ENCODE measurements at places on chromosomes 16 and 17.
A peak's percentile ranks its signal among the peaks of the same experiment; 100 is the strongest.

GRCh38 chr17:35743626-35744328 lies 9.3 kb downstream of the GAS2L2 start:
- DNase-seq, result no peak

- no peak for DNase-seq
Measured at GRCh38 chr17:53135969-53136368, 686.8 kb upstream of the KIF2B start.

DNA sequence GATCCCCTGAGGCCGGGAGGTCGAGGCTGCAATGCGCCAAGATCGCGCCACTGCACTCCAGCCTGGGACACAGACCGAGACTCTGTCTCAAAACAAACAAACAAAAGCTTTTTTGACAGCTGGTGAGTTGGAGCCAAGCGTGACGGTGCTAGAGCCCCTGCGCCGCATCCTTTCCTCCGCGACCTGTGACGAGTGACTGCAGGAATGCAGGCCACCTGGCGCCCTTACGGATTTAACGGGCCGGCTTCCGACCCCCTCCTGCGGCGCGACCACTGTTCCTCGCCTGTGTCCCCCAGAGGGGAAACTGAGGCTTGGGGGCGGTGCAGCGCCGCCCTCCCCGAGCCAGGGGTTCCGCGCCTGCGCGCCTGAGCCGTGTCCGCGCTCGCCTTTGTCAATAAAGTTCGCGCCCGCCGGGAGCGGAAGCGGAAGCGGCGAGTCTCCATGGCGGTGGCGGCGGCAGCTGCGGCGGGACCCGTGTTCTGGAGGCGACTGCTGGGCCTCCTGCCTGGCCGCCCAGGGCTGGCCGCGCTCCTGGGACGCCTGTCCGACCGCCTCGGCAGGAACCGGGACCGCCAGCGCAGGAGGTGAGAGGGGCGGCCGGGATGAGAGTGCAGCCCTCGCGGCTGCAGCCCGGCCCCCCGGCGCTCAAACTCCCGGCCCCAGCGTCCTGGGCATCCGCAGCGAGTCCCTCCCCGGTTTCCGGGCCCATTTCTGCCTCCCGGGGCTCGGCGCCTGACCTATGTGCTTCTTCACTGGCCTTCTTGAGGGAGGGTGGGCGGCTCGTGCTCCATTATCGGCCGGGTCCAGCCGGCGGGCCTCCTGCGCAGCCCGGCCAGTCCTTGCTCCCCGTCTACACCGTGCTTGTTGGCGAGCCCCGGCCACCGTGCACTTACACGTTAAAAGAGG lies at the start of gene PGS1:
TSS of gene PGS1 (plus strand) at position 425 of the 906 bp plus-strand sequence. CDS start at position 442, 17 bp downstream.
- DNase-seq, result peak; percentile 75

- no peak for DNase-seq
Measured at GRCh38 chr17:76899414-76899813, 31.2 kb downstream of the MGAT5B start.

DNA sequence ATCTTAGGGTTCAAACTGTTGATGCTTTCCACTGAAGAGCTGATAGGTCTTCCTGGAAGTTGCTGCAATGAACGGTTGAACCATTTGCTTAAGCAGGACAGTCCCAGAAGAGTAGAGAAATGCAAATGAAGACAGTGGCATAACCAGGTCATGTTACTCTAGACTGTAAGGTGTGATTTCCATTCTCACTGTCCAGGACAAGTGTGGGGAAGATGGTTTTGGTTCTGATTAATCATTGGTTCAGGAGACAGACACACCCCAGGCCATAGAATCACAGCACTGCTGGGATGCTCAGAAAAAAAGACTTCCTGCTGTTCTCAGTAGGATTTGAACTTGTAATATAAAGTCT lies 34.8 kb upstream of the XYLT2 start:
- DNase-seq, result no peak

GRCh38 chr17:79219208-79219935 lies 144.7 kb downstream of the ENGASE start:
- DNase-seq, result no peak

DNA sequence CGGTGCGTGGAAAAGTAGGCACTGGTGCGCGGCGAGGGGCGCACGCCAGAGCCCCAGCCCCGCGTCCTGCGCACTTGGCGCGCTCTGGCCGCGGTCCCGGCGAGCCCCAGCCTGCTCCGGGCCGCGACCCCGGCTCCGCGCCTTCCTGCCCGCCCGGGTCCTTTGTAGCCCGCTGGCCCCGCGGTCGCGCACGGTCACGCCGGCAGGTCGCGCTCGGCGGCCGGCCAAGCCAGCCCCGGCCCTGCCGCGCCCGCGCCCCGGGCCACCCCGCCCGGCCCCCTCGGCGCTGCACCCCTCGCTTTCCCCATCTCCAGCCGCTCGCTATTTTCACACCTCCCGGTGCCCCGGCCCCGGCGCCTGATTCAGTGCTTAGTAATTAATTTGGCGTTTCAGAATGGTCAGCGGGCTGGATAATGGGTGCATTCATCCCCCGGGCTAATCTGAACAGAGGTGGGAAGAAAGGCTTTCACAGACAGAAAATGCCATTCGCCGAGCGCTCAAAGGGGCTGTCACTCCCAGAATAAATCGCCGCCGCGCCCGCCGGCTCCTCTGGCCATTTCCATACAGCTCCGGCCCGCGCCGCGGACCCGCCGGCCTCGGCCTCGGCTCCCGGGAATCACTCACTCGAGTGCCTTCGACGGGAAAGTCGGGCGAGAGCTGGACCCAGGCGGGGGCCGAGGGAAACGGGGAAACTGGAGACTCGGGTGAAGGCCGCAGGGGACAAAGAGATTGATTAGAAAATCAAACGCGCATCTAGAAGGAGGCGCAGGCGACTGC lies 17.8 kb upstream of the NTN1 start:
- no peak for DNase-seq

DNA sequence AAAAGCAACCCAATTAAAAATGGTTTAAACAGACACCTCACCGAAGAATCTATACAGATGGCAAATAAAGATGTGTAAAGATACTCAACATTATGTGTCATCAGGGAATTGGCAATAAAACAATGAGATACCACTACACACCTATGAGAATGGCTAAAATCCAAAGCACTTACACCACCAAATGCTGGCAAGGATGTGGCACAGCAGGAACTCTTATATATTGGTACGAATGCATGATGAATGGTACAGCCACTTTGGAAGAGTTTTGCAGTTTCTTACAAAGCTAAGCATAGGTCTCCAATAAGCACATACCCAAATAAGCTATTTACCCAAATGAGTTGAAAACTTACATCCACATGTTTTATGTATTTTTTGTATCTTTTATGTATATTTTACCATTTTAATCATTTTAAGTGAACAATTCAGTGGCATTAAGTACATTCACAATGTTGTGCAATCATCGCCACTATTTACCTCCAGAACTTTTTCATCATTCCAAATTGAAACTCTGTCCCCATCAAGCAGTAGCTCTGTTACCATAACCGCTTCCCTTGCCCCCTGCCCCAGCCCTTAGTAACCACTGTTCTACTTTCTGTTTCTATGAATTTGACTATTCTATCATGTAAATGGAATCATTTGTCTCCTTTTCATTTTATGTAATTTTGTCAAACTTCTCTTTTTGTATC lies 6.7 kb upstream of the ALDH3A2 start:
- DNase-seq, result no peak

DNA sequence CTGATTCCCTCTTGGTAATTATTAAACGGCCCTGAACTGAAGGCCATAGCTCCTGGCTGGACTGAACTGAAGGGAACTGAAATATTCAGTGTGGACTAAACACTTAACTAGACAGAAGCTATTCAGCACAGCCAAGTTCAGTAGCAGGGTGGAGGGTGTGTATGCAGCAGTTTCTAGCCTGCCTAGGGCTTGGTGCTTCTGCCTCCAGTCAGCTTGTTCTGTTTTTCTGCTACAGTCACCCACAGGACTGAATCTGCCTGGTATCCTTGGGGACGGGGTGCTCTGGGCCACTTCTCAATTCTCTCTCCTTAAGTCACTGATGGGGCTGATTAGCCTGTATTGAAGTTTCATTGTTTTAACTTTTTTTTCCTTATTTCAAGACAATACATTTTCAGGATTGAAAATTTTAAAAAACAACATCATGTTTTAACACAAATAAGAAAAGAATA lies 77.1 kb downstream of the WWP2 start:
- DNase-seq, result no peak

DNA sequence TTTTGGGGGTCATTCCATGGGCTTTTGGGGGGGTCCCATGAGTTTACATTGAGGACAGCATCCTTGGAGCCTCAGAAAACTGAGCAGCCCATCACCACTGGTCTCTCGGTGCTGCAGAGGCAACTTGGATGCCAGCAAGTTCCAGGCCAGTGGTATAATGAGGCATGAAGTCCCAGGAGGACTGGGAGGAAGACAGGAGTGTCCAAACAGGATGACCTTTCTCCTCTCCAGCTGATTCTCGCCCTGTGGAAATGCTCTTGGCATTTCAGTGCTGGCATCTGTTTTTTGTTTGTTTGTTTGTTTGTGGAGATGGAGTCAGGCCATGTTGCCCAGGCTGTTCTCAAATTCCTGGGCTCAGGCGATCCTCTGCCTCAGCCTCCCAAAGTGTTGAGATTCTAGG lies 347.6 kb downstream of the SNX29 start:
- DNase-seq, result no peak

DNA sequence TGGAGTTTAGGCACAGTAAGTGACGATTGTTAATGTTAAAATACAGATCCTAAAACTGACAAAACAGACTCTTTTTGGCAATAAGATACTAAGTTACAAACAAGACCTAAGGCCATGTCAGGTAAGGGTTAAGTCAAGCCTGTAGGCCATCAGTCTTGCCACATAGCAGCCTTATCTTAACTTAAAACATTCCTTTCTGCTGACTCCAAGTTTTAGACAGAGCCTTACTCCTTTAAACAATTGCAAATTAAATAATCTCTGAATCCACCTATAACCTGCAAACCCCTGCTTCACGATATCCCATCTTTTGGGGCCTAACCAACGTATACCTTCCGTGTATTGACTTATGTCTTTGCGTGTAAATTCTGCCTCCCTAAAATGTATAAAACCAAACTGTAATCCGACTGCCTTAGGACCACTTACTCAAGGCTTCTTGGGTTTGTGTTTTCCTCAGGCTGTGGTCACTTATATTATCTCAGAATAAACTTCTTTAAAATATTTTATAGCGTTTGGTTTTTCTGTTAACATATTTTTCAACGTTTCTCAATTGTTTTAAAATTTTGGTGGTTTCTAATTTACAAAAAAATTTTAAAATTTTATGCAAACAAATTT lies 64.4 kb downstream of the EFCAB5 start:
- DNase-seq, result no peak

GRCh38 chr17:59347975-59348391 lies 16.5 kb downstream of the YPEL2 start:
- DNase-seq, result no peak

DNA sequence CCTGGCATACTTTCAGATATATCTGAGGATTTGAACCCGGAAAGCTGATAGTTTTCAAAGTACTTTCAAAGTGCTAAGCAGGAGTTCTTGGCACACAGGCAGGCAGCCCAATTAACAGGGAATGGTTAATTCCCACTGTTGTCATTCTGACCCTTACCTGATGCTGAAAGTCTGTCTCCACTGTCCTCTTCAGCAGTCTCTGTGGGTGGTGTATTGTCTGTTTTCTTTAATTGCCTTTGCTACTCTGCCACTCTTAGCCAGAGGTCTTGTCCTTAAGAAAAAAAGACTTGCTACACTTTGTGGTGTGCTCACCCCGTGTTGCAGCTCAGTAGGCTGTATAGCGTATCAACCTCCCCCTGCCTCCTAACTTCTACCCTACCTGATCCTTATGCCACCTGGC lies 63.2 kb upstream of the SLC12A3 start:
- no peak for DNase-seq

GRCh38 chr16:89505204-89506112 lies 2.7 kb upstream of the SPG7 start:
- DNase-seq, result peak; percentile 80

- DNase-seq, result no peak
Measured at GRCh38 chr16:22123146-22123545, 30.8 kb downstream of the VWA3A start.

DNA sequence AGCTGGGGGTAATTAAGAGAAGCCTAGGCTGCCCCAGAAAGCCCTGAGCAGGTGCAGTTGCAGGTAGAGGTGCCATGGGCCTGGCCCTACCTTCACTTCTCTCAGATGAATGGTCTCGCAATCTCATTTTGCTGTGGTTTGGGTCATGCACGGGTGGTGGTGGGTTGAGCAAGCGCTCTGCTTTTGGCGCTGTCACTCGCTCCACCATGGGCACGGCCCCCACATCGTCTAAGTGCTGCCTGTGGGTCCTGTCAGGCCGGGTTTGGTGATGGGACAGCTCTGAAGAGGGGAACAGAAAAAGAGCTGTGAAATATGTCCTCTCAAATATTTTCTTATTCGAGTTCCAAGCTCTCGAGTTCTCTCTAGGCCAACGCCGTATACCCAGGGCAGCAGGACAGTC lies 39.9 kb downstream of the STH start:
- DNase-seq, result no peak

GRCh38 chr16:50498431-50499155 lies 49.6 kb upstream of the NKD1 start:
- DNase-seq, result no peak

GRCh38 chr17:18102640-18103039 lies 5.9 kb upstream of the MYO15A start:
- DNase-seq, result no peak

GRCh38 chr17:70123193-70123592 lies 46.1 kb upstream of the KCNJ2 start:
- DNase-seq, result no peak

Measured in activated T-helper 1 cell treated with anti-CD3 and anti-CD28 coated beads, Interleukin-2, amount 50 U/mL, for 16 hours (primary cell).